Putamen (tissue), 1 donor: ENCODE measurements at places on chromosomes 16 and 17.

GRCh38 chr16:88414521-88415380 is 32.0 kb downstream of the ZNF469 start:
- DNase-seq: no peak

DNA sequence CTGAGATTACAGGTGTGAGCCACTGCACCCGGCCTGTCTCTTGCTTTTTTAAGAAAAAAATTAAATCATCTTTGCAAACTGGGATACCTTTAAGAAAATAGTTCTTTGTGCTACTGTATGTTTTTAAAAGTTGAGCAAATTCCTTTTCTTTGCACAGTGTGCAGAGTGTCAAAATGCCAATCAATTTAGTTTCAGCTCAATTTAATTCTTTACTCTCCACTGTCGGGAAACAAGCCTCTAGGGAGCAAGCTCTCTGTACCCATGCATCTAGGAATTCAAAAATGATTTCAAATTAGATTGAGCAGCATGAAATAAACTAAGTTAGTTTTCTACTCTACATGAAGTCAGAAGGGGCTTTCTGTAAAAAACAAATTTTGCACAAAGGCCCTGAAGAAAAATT is 141.5 kb upstream of the CORO6 start:
- no peak for DNase-seq

DNA sequence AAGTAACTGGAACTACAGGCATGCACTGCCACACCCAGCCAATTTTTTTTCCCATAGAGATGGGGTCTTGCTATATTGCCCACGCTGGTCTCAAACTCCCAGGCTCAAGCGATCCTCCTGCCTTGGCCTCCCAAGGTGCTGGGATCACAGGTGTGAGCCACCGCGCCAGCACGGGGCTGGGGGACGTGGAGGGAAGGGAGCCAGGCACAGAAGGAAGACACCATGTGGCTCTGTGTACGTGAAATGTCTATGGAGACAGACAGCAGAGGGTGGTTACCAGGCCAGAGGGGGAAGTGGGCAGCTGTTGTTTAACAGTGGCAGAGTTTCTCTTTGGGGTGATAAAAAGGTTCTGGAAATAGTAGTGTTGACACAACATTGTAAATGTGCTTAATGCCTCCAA is 4.6 kb upstream of the PIEZO1 start:
- DNase-seq: no peak

DNA sequence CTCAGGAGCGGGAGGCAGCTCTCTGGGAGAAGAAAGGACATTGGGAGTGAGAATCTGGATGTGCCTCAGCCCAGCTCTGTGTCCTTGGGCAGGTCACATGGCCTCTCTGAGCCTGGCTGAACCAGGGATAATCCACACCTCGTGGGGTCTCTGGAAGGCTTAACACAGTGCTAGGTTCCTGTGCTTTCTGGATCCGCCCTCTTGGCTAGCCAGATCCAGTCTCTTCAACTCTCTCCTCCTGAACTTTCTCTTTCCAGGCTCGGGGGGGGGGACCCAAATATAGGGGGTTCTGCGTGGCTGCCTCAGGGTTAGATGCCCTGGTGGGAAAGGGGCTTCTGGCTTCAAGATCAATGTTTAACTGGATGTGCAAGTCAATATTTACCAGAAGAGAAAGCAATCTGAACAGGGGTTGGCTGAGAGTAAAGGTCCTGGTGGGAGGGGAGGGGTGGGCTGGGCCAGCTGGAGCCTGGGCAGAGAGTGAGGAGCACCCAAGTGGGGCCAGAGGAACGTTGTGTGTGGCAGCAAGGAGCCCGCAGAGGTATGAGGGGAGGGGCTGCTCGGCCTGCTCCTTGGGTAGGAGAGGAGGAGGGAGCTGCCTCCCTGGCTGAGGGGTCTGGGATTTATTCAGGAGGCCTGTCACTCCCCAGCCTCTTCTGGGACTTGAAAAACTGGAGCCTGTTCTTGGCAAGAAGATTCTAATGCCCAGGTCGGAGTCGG is at the start of gene SERPINF2:
TSS of gene SERPINF2 (plus strand) at position 501 of the 717 bp plus-strand sequence. CDS start 2,125 bp downstream, outside the sequence.
- no peak for DNase-seq

DNA sequence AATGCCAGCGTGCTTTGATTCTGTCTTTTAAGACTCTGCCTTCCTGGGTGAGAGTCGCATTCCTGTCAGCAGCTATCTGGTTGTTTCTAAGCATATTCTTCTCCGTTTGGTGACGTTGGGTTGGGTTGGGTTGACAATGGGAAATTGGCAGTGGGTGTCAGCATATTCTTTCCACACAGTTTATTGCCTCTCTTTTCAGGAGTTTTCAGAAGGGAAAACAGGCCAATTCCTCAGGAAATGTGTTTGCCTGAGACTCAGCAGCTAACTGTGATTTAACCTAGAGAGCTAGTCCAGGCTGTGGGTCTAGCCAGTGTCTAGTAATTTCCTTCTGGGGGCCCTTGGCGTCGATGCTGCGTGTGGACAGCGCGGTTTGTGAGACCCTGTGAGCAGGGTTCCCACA is 21.2 kb downstream of the EPN2 start:
- DNase-seq: no peak

DNA sequence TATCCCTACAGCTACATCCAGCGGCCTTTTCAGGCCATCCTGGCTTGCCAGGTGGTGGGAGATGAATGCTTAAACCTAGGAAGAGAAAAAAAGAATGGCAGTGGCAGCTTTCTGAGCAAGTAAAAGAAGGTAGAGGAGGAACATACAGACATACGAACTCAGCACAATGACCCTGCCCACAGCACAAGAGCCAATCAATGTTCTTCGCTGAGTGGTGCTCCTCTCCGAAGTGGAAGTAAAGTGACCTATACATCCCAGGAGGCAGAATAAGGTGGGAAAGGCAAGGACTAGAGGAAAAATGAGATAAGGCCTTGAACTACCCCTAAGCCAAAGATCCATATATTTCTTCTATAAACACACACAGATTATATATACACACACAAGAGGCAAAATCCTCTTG is 28.7 kb downstream of the USP31 start:
- no peak for DNase-seq

- DNase-seq: peak; percentile 49
Measured at GRCh38 chr16:20385844-20386832, 18.4 kb downstream of the PDILT start.

- DNase-seq: no peak
Measured at GRCh38 chr17:42277342-42277712, 1.1 kb upstream of the STAT5B start.

DNA sequence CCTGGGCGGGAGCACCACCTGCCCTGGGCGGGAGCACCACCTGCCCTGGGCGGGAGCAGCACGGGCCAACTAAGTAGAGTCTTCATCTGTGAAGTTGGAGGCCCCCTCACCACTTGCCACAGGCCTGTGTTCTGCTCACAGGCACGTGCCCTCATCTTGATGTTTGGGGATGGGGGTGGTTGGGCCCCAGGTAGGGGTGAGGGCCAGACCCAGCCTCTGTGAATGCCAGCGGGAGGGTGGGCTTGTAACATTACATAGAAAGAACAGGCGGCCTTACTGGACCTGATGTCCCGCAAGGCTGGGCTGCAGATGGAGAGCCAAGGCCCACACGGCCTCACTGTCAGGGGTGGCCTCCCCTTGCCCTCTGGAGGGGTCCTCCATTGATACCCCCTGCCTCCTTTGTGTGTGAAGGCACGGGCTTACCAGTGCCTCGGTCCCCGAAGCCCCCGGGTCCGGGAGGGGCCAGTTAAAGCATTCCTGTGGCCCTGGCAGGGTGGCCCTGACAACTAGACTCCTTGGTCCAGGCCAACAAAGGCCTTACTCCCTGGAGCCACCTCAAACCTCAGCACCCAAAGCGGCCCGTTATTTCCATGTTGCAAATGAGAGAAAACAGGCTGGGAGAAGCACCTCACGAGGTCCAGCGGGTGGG is 1.1 kb upstream of the SLC16A3 start:
- DNase-seq: no peak

DNA sequence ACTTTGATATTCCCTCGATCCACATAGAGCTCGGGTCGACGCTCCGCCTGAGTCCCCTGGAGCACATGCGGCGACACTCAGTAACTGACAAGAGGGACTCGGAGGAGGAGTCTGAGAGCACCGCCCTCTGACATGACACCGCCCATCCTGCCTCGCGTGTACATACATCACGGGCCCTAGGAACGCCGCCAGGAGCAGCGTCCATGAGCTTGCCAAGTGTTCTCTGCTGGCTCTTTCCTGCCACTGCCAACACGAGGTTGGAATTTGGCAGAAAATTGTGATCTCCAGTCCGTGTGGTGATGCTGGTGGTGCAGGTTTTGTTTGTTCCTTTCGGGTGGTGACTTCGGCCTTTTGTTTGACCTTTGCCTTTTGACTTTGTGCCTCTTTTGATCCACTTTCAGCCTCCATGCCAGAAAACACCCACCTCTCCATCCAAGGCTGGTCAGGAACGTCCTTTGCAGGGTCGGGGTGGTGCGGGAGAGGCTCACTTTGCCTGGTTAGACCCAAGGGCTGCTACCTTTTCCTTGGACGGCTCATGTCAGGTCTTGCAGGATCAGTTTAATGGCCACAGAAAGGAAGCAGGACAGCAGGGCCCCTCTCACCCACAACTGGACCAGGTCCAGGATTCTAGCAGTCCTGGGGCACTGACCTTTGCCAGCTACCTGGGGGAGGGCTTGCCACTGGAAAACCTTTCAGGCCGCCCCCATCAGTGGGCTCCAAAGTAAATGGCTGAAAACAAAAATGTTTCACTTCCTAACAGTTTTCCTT is 27.6 kb downstream of the ELAC2 start:
- no peak for DNase-seq

DNA sequence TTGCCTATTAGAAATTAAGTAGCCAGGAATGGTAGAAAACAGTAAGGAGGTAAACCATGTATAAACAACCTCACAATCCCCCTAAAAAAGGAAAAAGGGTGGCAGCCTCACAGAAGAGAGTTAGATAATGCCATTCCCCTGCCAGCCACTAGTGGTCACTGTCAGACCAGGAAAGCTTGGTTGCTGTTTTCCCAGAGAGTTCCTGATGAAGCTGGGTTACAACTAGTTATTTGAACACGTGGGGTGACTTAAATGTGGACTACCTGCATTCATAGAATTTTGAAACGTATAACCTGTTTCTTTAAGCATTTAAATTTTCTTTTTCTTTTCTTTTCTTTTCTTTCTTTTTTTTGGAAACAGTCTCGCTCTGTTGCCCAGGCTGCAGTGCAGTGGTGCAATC is 5.8 kb downstream of the GPRC5C start:
- no peak for DNase-seq

DNA sequence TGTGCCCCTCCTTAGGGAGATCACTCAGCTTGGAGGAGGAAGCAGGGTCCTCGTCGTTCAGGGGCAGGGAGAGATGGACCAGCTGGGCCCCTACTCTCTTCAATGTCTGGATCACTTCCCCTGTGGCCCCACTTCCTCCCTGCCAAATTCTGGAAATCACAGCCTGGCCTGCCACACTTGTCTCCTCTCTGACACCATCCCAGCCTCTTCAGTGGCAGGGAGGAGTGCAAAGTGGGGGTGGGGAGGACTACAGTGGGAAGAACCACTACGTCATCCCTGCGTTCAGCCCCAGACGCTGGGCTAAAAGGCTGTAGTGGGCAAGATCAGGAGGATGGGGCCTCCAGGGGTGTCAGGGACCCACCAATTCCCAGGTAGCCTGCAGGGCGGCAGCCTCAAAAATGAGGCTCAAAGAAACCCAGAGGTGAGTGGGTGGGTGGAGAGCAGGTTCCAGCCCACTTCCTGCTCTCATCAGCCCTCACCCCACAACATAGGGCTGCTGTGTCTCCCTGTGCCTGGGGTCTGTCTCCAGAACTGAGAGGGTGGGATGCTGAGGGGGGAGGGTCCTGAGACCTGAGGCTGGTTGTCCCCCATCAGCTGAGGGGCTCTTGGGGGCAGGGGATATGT is 25.0 kb upstream of the TAC4 start:
- no peak for DNase-seq

DNA sequence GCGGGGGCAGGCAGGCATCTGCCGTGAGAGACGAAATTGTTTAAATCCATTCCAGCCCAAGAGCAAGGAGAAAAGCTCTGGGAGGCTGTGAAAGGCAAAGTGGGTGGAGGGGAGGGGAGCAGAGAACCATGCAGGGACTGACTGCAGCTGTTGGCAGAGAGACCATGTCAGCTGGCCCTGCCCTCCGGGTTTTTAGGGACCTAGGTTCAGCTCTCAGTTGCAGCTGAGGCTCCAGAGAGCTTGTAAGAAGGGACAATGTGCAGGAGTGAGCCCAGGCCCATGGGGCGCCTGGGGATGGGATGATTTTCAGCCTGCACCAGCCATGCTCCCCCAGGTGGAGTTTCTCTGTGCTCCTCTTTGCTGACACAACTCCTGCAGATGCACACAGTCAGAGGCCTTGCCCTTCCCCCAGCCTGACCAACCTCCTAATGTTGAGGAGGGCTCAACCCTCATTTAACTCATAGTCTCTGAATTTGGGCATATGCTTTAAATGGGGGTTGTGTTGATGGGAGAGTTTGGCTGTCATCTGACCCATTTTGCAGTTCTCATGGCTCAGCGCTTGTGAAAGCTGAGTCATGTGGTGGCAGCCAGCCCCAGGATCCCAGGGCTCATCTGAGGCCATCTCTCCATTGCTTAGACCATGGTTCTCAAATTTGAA is 70.9 kb downstream of the PLXDC1 start:
- no peak for DNase-seq
